Fibroblast of skin of left biceps (primary cell): ENCODE measurements at places on chromosomes 13 and 19.
A peak's percentile ranks its signal among the peaks of the same experiment; 100 is the strongest.

GRCh38 chr13:47480951-47481350 is 520.1 kb downstream of the SUCLA2 start:
- no peak for DNase-seq

GRCh38 chr19:5305163-5305562 is 35.4 kb downstream of the PTPRS start:
- DNase-seq = no peak

DNA sequence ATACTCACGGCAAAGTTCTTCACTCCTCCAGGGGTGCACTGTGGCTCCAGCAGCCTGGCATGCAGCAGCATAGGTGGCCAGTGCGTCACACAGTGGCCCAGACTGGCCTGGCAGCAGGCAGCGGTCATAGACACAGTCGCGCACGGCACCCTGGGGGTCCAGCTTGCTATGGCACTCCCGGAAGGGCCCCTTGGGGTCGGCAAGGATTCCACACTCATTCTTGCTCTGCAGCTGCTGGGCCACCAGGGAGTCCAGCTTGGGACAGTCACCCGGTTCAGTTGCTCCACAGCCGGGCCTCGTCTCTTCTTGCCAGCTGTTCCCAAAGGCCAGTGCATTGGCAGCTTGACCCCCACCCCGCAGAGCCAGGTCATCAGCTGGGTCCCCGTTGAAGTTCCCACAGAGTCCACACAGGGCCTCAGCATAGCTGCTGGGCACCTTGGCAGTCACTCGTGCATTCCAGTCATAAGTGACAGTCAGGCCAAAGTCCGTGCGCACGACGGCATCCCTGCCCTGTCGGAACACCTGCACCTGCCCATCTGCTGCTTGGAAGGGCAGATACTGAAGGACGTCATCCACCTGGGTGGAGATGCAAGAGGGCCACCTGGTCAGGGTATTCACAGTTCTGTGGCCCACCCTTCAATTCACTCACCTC is 20.6 kb downstream of the FCGBP start:
- no peak for DNase-seq

DNA sequence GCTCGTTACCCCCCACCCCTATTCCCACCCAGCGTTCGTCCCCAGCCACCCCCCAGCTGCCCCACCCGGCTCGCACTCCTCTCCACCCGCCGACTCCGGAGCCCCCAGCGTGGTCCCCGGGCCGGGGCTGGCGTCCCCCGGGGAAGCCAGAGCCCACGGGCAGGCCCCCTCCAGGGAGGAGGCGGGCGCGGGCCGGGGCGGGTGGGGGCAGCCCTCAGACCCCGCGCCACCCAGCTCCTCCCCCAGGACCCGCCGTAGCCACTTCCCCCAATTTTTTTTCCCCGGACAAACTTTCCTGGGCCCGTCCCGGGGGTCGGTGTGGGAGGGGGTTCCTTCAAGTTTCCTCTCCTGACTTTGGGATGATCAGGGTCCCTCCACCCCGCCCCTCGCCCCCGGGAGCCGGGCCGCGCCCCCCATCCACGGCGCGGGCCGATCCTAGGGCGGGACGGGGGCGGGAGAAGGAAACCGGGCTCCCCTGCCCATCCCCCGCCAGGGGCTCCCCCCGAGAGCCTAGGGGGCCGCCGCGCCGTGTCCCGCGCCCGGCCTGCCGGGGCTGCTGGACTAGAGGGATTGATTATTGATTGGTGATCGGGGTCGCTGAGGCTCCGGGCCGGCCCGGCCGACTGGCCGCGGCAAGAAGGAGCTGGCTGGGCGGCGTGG is 927 bp upstream of the TSHZ3 start:
- no peak for DNase-seq

- no peak for DNase-seq
Measured at GRCh38 chr19:54254195-54254906, 2.7 kb downstream of the LILRB5 start.

DNA sequence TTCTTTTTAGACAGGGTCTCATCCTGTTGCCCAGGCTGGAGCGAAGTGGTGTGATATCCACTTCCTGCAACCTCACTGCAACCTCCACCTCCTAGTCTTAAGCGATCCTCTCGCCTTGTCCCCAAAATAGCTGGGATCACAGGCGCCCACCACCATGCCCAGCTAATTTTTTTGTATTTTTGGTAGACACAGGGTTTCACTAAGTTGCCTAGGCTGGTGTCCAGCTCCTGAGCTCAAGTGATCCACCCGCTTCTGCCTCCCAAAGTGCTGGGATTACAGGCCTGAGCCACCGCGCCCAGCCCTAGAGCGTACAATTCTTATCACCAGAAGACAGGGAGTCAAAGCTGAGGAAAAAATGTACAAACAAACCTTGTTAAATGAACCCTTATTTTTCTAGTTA is 4.5 kb upstream of the ELOF1 start:
- no peak for DNase-seq

DNA sequence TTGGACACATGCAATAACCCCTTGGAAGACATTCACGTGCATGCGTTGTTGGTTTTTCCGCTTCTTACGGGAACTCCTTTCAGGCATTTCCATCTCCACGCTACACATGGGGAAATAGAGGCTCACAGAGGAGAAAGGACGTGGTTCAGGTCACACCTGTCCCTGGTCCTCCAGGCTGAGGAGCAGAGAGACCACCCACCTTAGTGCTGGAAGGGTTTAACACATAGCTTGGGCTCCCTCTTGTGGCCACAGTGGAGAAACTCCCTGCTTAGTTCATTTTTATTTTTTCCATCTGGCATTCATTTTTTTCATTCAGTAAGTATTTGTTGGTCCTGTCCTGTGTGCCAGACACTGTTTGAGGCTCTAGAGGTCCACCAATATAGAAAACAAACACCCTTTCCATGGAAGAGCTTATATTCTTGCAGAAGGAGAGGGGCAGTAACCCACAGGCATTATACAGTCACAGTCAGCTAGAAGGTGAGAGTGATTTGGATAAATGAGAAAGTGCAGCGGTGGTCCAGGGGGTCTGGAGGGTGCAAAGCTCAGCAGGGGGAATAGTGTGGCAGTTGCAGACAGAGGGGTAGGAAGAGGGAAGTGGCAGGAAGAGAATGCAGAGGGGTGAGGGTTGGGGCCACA is 24.2 kb upstream of the TTYH1 start:
- peak; percentile 19 for DNase-seq
